ENCODE measurements at places on chromosomes 12 and 14.
A peak's percentile ranks its signal among the peaks of the same experiment; 100 is the strongest.

GRCh38 chr12:101407049-101407435 is 530 bp downstream of the ARL1 start:
- no peak for DNase-seq

GRCh38 chr14:82549306-82549990 is 1015.8 kb upstream of the SEL1L start:
- DNase-seq = no peak

GRCh38 chr14:60515511-60516289 is 6.8 kb downstream of the SIX6 start:
- no peak for DNase-seq

- DNase-seq = no peak
Measured at GRCh38 chr12:25301798-25302197, 51.1 kb upstream of the KRAS start.

DNA sequence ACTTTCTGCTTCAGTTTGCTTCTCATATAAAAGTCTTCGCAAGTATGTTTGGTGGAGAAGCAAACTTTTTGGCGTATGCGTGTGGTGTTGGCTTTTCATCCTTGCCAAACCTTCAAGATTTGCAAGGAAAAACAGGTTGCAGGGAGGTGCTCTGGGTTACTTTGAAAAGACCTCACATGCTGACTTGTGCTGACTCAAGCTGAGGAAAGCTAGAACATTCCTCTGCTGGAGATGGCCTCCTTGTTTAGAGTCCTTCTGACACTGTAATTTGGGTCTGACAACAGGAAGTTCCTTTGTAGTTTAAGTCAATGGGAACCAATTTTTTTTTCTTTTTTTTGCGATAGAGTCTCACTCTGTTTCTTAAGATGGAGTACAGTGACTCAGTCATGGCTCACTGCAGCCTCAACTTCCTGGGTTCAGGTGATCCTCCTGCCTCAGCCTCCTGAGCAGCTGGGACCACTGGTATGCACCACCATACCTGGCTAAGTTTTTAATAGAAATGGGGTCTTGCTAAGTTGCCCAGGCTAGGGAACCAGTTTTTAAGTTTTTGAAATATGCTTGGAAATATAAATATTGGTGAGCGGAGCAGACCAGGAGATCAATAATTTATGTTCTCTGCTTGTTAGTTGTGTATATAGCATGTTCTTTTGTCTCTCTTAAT is 2.6 kb upstream of the ACACB start:
- no peak for DNase-seq

- DNase-seq = no peak
Measured at GRCh38 chr12:127025545-127025944, 1241.4 kb upstream of the TMEM132C start.

DNA sequence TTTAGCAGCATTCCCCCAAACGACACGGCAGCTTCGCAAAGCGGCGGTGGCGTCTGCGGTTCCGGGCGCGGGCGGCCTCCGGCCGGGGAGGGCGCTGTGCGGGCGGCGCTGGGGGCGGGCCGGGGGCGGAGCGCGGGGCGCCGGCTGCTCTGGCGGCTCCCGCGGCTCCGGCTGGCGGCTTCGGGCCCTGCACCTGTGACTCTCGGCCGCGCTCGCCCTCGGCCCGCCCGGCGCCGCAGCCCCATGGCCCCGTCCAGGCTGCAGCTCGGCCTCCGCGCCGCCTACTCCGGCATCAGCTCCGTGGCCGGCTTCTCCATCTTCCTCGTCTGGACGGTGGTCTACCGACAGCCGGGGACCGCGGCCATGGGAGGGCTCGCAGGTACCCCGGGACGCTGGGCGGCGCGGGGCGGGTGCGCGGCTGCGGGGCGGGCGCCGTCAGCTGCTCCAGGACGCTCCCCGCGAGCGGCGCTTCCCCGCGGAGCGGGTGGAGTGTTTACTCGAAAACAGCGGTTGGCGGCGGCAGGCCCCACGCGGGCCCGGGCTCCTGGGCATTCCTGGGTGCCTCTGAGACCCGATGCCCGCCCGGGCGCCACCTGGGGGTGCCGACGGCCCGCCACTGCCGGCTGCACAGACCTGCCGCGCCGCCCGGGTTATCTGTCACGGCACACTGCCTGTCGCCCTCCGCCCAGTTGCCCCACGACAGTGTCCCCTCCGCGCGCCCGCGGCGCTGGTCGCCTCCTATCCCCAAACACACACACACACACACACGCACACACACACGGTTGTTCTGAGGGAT is at the start of gene SLC48A1:
TSS of gene SLC48A1 (plus strand) at position 177 of the 796 bp plus-strand sequence. CDS start at position 244, 67 bp downstream.
- DNase-seq = peak; percentile 54
